Stimulated activated CD4-positive, alpha-beta T cell treated with anti-CD3 and anti-CD28 coated beads, Interleukin-15, amount 100 ng/mL, for 48 hours (primary cell): ENCODE measurements at places on chromosomes 16 and 17.

- DNase-seq, result no peak
Measured at GRCh38 chr16:64434526-64435069, 687.3 kb downstream of the CDH11 start.

DNA sequence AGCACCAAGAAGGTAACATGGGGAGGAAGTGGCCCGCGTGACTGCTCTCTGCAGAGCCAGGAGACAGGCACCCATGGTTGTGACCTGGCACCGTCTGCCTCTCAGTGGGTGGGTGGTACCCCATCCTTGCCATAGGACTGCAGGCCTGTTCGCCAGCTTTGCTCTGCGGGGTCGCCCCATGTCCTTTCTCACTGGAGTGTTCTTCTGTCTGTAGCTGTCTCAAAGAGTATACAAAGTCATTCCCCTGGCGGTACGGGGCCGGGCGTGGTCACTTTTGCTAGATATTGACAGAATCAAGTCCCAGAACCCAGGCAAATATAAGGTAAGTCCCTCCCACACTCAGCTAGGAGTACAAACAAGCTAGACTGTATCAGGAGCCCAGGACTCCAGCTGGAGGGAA is 6.0 kb downstream of the TBC1D26 start:
- no peak for DNase-seq

- DNase-seq, result no peak
Measured at GRCh38 chr16:78903237-78903636, 697.3 kb downstream of the MAF start.

- DNase-seq, result no peak
Measured at GRCh38 chr17:71528210-71528609, 592.6 kb upstream of the SOX9 start.

GRCh38 chr16:86384263-86384649 is 126.1 kb upstream of the FOXF1 start:
- DNase-seq, result no peak

DNA sequence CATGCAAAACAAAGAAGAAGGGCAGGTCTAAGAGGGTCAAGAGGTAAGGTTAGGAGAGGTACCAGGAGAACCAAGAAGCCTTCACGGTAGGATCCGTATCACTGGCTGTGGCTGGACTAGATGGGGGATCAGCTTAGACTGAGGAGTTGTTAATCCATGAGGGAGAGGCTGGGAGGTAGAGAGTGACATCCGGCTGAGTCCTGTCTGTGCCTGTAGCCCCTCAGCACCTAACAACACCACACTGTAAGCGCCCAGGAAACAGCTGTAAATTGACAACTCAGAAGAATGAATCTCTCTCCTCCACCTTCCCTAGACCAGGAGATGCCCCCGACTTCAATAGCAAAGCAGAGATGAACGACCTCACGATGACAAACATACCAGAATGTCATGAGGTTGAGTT is 199.4 kb upstream of the RPL38 start:
- no peak for DNase-seq

DNA sequence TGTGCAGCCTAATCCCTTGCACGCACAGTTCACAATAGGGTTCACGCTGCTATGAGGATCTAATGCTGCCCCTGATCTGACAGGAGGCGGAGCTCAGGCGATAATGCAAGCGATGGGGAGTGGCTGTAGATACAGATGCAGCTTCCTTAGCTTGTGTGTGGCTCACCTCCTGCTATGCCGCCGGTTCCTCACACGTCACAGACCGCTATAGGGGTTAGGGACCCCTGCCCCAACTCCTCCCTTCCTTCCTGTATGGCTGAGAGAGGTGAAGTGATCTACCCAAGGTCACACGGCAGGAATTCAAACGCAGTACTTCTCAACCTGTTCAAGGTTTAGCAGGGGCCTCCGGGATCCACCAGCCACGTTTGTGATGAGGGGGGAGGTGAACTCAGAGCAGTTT is 13.4 kb upstream of the PLLP start:
- no peak for DNase-seq

DNA sequence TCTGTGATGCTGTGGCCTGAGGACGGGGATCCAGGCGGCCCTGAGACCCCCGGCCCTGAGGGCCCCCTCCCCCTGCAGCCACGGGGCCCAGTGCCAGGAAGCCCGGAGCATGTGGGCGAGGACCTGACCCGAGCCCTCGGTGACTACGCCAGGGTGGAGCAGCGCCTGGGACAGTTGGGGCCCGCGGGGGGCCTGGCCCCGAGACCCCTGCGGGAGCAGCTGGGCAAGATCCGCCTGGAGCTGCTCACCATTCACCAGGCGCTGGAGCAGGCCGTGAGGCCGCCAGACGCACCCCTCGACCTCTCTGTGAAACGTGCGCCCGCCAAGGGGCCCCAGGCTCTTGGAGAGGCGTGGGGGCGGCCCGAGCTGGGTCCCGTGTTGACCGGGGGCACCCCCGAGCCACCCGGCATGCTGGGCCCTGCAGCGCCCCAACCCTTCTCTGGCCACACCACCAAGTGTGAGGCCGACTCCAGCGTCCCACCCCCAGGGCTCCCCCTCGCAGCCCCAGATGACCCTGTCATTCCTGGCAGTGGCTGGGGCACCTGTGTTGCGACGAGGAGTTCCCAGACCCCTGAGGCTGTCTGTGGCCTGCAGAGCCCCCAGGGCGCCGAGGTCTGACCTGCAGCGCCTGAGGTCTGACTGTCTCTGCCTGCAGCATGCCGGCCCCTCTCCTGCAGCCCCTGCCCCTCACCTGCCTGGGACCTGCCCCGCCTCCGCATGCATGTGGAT is 2.0 kb upstream of the NHLRC4 start:
- DNase-seq, result no peak

- DNase-seq, result no peak
Measured at GRCh38 chr17:77869665-77870132, 88.8 kb upstream of the TNRC6C start.

DNA sequence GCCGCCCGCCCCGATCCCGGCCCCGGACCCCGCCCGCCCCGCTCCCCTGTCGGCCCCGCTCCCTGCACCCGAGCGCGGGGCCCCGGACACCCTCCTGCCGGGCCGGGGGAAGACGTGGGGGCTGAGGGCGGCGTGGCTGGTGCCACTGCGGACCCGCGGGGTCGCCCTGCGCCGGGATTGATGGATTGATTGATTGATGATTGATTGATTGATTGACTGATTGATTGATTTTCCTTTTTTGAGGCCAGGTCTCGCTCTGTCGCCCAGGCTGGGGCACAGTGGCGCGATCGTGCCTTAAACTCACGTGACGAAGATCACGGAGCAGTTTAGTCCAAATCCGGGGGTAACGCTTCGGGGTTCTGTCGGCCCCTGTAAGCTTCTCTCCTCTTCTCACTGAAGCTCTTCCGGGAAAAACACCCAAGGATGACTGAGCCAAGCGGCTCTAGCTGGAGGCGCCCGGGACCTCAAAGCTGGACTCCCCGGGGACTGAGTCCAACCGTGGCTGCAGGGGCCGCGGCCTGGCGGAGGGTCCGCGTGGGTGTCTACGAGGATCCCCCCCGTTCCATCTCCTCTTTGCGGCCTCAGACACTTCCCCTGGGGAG is 40.2 kb upstream of the BHLHA9 start:
- no peak for DNase-seq

GRCh38 chr17:72687886-72688285 is 404.6 kb downstream of the SLC39A11 start:
- DNase-seq, result no peak

GRCh38 chr16:6709736-6710135 is 622.9 kb upstream of the RBFOX1 start:
- no peak for DNase-seq

GRCh38 chr17:50117202-50118051 is 12.5 kb downstream of the SAMD14 start:
- DNase-seq, result peak; percentile 32

DNA sequence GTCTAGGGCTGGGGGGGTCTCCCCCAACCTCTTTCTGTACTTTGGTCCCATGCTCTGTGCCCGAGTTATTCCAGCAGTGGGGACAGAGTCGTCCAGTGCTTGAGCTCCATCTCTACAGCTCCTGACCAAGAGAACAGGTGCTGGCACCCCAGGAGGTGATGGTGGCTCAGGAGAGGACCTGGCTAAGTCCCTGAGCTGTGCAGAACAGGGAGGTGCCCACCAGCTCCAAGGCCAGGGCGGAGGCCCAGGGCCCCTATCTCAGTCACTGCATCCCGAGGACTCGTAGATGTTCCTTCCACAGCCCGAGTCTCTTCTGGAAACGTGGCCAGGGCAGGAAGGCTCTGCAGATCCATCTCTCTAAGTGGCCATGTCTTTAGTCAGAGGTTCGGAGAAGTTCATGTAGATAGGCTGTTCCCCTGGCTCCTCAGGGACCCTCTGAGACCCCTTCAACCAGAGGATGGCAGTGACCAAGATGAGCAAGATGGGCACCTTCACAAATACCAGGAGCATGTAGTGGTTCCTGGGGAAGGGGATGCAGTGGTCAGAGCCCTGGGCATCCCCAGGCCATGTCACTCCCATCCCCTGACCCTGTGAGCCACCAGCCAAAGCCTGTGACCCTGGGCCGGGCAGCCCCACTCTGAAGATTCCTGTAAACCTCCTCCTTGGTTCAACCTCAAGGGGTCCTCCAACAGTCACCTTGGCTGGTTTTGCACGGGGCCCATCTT is 8.7 kb downstream of the CD300LB start:
- no peak for DNase-seq

- DNase-seq, result no peak
Measured at GRCh38 chr17:5672815-5673430, 88.6 kb upstream of the NLRP1 start.

DNA sequence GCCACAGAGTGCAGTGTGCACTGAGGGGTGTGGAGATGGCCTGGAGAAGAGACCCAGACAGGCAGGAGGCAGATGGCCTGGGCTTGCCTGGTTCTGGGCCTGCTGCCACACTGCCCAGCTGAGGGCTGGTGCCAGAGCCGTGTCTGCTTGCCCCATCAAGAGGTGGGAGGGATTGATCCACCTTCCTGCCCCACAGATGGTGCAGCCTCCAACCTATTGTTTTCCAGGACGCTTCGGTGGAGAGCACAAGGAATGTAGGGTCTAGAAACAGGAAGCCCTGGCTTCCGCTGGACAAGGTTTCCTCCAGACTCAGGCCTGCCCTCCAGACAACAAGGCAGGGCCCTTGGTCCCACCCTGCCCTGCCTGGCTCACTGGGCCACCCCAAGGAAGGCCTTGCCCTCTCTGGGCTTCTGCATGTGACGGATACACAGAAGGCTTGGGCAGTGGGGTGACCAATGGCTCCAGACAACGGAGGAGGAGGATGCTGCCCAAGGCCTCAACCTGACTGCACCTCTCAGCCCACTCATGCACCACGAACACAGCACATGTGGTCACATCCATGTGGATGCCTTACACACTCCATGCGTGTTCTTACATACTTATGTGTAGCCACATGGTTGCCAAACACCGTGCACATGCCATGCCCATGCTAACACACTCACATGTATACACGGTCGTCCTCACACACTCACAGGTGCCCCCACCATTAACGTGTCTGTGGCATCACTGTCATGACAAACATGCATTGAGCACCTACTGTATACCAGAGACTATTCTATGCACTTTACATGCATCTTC is 6.5 kb upstream of the CDH5 start:
- DNase-seq, result no peak

GRCh38 chr16:88965411-88965810 is 11.6 kb downstream of the CBFA2T3 start:
- DNase-seq, result no peak

- no peak for DNase-seq
Measured at GRCh38 chr16:57528499-57529390, 7.6 kb downstream of the CCDC102A start.

- no peak for DNase-seq
Measured at GRCh38 chr17:65065906-65066305, 9.4 kb upstream of the GNA13 start.

DNA sequence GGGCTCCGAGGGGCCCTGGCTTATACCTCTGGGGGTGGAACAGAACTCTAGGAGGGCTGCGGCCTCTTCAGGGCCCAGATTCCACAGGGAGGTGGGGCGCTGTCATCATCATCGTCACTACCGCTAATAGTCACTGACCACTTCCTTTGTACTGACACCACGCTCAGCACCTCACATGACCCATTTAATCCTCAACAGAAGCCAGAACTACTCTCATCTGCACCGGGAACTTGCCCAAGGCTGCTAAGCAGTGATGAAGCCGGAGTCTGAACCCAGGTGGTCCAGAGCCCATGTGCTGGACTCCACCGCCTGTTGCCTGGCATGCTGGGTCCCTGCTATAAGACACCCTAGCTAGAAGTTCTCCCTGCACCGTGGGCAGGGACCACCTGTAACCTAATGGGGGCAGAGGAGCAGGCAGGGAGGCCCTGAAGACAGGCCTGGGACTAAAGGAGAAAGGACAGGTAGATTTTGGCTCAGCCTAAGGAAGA is 12.0 kb downstream of the UNC13D start:
- DNase-seq, result peak; percentile 41

- peak; percentile 41 for DNase-seq
Measured at GRCh38 chr17:61416540-61417363, 17.1 kb downstream of the TBX2 start.

DNA sequence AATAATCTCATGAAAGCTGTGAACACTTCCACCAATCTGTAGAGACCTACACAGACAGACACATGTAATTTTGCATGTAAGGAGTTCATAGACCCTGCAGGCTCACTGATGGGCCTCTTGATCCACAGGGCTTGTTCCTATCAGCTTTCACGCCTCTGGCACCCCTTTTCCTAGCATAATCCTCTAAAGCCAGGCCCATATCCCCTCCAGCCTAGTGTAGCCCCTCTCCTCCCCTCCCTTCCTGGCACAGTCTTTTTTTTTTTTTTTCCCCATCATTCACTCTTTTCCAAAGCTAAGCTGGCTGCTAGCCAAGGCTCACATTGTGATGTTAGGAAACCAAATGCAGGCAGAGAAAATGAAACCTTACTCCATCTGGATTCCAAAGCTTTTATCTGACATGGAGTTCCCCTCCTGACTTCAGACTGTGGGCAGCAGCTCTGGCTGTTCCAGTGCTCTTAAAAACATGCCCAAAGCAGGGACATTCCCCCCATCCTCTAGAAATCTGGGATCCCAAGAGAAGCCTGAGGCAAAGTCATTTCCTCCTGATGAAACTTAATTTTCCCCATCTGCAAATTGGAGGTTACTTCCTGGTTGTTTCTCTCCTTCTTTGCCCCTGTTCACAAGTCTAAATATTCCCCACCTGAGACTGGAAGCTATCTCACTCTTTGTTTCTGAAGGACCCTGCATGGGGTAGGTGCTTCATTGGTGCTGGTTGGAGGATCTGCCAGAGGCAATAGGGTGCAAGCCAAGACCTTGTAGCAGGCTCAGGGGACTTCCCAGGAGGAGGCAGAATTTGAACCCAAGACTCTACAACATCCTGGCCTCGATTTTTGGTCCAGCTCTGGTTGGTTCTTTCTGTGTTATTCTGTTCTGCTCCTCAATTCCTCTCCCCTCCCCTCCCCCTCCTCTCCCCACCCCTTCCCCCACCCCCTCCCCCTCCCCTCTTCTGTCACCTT is 9.9 kb upstream of the CCL5 start:
- DNase-seq, result no peak
